GM04503 (cell line): ENCODE measurements at places on chromosomes 4 and X.

- no peak for DNase-seq
Observed at GRCh38 chr4:127120441-127121090, 512.2 kb upstream of the INTU start.

- DNase-seq = no peak
Observed at GRCh38 chrX:78923198-78924015, 21.8 kb upstream of the P2RY10 start.

DNA sequence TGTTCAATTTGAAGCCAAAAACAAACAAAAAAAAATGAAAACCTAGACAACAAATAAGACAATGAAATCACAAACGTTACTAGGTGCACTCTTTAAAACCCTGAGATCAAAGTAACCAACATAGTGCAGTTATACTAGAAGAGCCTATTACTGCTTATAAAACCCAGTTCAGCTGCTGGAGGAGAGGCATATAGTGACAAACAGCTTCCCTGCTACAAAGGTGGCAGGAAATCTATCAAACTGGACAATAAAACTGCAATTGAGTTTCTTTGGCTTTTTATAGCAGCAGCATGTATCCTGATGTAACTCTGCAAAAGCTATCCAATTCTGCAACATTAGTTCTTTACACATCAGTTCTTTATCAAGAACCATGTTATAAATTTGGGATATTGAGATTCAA is 155.6 kb downstream of the LRBA start:
- no peak for DNase-seq

DNA sequence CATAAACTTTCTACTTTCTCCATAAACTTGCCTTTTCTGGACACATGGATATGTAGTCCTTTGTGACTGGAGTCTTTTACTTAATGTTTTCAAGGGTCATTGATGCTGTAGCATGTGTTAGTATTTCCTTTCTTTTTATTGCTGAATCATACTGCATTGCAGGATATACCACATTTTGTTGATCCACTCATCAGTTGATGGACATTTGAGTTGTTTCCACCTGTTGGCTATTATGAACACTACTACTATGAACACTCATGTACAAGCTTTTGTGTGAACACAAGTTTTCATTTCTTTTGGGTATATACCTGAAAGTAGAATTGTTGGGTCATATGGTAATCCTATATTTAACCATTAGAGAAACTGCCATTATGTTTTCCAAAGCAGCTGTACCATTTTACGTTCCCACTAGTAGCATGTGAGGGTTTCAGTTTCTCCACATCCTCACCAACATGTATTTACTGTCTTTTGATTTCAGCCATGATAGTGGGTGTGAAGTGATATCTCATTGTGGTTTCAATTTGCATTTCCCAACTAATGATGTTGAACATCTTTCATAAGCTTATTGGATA is 26.3 kb upstream of the GPM6B start:
- no peak for DNase-seq

DNA sequence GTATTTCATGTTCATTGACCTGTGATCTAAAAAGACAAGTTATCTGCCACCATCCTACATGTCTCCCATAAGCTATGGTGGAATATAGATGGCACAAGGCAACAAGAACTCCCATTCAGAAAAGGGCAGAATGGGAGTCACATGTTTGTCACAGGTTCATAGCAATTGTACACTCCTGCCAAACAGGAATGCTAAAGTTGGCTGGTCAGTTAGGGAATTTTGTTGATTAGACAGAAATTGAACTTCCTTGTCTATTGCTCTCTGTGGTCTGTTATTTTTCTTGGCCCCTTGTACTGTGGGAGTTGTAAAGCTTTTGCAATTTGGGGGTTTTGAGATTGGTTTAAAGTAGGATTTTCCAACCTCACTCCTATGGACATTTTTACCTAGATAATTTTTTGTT is 101.7 kb upstream of the SOD3 start:
- DNase-seq = no peak

GRCh38 chr4:55002431-55002830 is 123.0 kb downstream of the KDR start:
- no peak for DNase-seq

GRCh38 chr4:188665491-188666457 is 526.5 kb downstream of the TRIML1 start:
- no peak for DNase-seq

DNA sequence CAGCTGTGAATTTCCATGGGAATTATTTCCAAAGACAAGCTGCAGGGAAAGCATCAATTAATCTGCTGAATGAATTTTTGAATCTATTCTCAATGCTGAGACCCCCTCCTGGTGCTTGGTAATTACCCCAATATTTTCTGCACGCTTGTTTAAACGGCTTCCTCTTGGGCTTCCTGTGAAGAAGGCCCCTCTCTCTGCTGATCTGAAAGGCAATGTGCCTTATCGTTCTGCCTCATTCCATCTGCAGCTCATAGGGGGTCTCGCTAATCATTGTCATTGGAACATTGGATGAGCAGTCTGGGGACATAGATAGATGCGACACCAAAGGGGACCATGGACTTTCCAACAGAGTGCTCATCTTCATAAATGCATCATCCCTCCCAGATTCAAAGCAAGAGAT is 851.6 kb downstream of the PDHA2 start:
- DNase-seq = no peak

DNA sequence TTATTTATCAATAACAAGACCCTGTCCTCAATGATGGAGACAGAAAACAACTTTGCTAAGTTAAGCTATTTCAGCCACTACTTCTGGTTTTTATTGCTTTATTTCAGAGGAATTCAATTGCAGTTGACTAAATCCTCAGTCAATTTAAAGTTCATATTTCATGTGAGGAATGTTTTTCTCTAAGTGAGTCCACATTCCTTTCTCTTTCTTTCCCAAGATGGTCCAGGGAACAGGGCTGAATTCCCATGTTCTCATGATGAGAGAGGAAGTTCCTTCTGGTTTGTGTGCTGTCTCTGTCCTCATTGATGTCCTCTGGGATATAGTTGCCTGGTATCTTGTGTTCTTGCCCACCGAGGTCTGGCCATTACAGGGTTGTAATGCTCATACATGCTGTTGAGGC is 117.2 kb downstream of the SLIT2 start:
- peak; percentile 87 for DNase-seq

DNA sequence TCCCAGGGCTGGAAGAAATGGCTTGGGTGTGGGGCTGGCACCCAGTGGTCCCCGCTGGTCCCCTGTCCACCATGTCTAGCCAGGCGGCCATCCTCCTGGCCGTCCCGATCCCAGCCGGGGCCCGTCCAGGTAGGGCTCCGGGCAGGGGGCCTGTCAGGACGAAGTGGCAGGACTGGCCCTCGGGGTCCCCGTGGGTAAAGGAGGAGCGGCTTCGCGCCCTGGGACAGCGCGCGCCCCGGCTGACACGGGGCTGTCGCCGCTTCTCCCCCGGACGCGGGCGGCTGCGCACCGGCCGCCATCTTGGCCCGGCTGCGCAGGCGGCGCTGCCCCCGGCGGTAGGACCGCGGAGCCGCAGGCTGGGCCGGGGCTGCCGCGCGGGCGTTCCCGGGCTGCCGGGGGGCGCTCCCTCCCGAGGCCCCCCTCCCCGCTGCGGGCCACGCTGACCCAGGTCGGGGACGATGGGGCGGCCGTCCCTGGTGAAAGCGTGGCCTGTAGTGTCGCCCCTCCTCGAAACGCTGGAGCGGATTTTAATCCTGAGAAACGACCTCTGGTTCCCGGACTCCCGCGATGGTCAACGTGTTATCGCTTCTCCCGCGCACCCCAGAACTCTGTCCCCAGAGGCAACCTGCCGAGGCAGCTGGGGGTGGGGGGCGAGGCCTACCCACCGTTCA is 60.4 kb upstream of the BCOR start:
- no peak for DNase-seq

GRCh38 chr4:62118558-62118957 is 918.4 kb downstream of the ADGRL3 start:
- DNase-seq = no peak

DNA sequence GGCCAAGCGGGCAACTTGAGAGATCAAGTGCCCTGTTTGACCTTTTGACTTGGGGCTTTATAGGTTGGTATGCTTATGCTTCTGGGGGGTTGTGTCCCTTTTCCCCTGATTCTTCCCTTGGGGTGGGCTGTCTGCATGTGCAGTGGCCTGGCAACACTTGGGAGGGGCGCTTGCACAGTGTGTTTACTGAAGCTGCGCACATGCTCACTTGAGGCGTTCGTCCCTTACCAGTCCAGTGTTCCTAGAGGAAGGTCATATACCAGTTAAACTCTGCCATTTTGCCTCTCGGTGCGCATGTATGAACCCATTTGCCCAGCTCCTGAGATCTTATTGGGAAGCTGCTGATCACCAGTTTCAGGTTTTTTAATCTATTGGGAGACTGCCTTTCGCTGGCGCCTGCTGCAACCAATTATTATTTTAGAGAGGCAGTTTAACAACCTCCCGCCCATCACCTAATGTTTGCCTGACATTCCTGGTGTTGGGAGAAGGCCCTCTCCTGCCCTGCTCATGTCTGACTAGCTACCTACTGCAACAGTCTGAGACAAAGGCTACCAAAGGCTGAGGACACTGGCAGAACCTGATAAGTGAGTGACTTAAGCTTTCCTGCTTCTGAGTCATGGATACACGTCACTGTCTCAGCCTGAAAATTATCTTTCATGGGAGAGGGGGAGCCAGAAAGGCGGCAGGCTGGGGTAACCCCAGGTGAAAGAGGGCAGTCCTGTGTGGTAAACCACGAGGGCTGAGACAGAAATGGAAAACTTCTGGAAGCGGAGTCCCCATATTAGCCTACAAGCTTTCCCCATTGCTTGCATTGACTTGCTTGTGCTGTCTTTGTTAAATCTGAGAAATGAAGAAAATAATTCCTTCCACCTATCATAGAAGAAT is 97.6 kb downstream of the CPE start:
- DNase-seq = no peak

GRCh38 chrX:20212486-20213089 is 54.1 kb downstream of the RPS6KA3 start:
- no peak for DNase-seq

DNA sequence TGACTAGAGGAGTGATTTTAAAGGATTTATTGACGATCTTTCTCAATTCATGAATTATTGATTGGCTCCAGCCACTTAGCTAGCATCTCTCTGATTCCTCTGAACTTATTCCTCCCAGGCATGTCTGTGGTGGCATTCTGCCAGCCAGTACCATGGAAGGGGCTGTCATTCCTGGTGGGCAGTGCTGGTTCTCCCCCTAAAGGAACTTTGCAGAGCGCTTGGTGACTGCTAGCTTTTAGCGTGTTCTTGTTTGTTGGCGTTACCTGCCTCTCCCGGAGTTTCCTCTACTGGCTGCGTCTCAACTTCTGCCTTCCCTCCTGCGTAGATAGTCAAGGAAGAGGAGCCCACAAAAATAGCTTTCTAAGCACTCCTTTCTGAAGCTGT is 19.3 kb downstream of the SRD5A3 start:
- no peak for DNase-seq

- DNase-seq = no peak
Observed at GRCh38 chr4:74367656-74368290, 2.8 kb downstream of the EREG start.

DNA sequence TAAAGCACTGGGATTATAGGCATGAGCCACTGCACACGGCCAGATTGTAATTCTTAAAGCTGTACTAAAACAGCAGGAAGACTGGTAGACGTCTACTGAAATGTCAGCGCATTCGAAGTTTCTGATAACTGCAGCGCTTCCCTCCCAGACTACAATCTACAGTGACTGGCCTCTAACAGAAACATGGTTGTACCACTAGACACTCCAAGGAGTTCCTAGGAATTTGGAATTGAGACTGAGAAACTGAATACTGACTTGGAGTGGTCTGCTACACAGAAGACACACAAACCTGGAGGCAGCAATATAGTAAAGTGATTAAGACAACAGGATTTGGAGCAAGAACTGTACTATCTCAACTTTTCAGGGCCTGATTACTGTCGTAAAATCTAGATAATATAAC is 937 bp downstream of the HELQ start:
- peak; percentile 3 for DNase-seq

GRCh38 chr4:82745173-82745842 is 53.3 kb downstream of the SCD5 start:
- DNase-seq = no peak

- DNase-seq = no peak
Observed at GRCh38 chr4:160213366-160213765, 1110.5 kb downstream of the RAPGEF2 start.

- DNase-seq = no peak
Observed at GRCh38 chrX:42602566-42602965, 175.4 kb downstream of the PPP1R2C start.

DNA sequence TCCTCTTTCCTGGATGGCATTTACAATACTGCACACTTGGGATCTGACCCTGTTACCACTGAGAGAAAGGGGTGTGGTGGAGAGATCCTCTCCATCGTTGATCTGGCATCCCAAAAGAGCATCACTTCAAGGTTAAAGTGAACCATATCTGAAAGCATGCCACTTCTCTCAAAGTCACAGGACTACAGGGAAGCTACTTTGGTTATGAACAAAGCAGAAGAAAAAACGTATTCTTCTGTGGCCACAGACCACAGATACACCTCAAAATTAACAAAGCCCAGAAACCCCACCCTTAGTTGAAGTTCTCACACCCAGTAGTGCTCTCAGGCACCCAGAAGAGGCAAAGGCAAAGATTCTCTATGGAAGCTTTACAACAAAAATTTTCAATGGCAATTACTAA is 108.3 kb downstream of the JADE1 start:
- no peak for DNase-seq

DNA sequence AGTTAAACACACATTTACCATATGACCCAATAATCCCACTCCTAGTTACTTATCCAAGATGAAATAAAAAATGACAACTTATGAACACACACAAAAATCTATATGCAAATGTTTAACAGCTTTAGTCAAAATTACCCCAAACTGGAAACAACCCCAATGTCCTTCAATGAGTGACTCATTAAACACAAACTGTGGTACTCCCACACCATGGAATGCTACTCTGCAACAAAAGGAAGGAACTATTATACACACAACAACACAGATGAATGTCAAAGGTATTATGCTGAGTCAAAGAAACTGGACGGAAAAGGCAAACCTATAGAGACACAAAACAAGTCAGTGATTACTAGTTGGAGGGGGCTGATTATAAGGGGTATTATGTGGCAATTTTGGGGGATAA is 40.5 kb downstream of the MED14 start:
- DNase-seq = no peak

GRCh38 chr4:102598086-102598761 is 97.1 kb downstream of the NFKB1 start:
- DNase-seq = no peak

GRCh38 chr4:151850791-151851213 is 90.0 kb upstream of the GATB start:
- DNase-seq = no peak

GRCh38 chr4:102560571-102561341 is 59.6 kb downstream of the NFKB1 start:
- DNase-seq = no peak

- DNase-seq = no peak
Observed at GRCh38 chr4:2241003-2241402, 918 bp downstream of the HAUS3 start.
